ENCODE measurements at places on chromosomes 2 and 18.

GRCh38 chr2:237156857-237157779 lies 71.4 kb downstream of the COPS8 start:
- no peak for DNase-seq

- DNase-seq = no peak
Observed at GRCh38 chr2:165698444-165698884, 95.6 kb downstream of the GALNT3 start.

DNA sequence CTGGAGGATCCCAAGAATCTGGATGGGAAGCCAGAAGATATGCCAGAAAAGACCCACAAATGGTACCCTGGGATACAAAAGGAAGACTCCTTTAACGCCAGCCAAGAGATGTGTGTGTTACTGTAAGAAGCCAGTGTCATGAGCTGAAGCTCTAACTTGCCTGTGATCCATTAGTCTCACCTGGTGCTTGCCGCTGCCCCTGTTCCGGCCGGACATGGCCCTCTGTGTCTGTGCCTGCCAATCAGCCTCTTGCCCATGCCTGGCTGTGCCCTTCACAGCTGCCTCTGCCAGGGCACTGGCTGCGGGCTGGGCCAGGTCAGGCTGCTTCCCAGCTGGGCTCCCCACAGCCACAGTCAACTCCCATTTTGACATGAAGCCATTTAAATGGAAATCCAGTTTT lies 55.4 kb downstream of the POU3F3 start:
- no peak for DNase-seq

GRCh38 chr2:97067279-97068004 lies 27.2 kb downstream of the FAHD2B start:
- DNase-seq = no peak

- DNase-seq = no peak
Observed at GRCh38 chr2:75853436-75853835, 142.7 kb upstream of the GCFC2 start.

GRCh38 chr2:217208867-217209266 lies 349.0 kb upstream of the TNP1 start:
- DNase-seq = no peak

DNA sequence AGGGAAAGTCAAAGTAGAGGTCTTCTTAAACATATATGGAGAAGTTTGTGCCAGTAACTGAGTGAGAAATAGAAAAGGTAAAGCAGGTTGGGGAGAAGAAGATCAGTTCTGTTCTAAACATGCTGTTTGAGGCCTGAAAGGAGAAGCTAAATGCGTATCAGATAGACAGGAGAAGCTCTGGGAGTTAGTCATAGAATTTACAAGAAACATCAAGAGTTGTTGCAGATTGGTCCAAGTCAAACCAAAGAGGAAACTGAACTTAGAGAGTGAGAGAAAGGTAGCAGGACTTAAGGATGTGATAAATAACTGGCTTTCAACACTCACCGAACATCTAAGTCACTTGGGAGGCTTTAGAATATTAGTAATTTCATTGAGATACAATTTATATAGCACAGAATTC lies 29.2 kb upstream of the CERS6 start:
- no peak for DNase-seq

DNA sequence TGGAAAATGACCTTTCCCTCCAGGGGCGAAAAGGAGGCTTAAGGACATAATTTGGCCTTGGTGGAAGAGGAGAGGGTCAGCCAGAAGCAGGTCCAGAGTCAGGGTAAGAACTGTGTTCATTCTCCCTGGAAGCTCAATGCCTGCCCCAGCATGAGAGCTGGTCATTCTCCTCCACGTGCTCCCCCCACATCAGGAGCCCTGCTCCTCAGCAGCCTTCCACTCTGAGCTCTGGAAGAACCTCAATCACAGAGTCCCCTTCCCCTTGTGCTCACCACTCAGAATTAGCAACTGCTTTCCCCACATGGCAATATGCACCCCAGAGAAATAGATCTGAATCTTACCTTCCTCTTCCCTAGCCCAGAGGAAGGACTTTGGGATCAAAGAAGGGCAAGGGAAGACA lies 115.4 kb downstream of the TMEM200C start:
- DNase-seq = no peak

DNA sequence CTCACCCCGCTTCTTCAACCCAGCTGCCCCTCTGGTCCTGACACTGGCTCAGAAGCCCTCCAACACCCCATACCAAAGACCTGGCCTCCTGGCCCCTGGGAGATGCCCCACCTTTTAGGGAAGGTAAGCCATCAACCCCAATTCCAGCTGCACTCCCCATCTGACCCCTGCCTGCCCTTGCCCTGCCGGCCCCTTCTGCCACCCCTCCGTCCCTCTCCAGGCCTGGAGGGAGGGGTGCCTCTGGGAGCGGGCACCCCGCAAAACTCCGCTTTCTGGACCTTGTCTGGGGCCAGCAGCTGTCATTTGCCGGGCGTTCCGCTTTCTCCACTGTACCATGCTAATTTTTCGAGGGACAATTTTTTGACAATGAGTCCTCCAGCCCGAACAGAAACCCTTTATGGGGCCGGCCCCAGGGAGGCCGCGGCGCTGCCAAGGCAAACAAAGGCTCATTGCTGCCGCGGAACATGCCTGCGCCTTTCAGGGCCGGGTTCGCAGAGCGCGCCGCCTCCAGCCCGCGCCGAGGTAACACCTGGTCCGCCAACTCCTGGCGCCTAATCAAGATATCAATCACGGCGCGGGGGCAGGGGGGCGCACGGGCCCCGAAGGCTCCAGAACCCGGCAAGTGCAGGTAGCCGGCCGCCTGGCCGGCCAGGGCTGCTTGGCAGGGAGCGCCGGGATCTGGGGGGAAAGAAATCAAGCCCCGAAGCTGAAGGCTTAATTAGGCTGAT lies 96.0 kb downstream of the INHBB start:
- DNase-seq = no peak

DNA sequence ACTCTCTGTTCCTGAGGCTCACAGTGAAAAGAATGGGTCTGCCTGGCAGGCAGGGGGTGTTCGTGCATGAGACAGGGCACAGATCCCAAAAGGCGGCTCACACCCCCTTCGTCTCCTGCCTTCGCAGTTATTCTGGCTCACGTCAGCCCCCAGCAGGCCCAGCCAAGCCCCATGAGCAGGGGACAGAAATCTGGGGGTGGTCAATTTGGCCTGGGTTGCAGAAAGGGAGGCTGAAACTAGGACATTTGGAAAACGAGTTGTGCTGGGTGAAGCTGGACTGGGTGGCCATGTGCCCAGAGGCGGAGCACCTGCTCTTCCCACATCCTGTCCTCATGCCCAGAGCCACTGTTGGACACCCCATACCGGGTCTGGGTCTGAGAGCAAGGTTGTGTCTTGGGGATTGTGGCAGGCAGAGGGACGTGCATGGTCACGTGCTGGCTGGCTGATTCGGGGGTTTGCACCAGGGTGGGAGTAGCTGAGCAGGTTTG lies 99.0 kb upstream of the MCFD2 start:
- no peak for DNase-seq

- DNase-seq = no peak
Observed at GRCh38 chr2:208266553-208266893, 468 bp downstream of the PIKFYVE start.

DNA sequence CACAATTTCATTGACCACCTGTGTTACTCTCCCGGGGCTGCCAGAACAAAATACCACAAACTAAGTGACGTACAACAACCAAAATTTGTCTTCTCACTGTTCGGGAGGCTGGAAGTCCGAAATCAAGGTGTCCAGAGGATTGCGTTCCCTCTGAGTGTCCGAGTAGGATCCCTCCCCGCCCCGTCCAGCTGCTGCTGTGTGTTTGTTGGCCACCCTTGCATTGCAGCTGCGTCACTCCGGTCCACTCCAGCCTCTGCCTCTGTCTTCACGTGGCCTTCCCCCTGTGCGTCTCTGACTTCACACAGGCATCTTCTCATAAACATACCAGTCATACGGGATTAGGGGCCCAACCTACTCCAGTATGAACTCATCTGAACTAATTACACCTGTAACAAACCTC lies 251.8 kb upstream of the SMIM21 start:
- no peak for DNase-seq

DNA sequence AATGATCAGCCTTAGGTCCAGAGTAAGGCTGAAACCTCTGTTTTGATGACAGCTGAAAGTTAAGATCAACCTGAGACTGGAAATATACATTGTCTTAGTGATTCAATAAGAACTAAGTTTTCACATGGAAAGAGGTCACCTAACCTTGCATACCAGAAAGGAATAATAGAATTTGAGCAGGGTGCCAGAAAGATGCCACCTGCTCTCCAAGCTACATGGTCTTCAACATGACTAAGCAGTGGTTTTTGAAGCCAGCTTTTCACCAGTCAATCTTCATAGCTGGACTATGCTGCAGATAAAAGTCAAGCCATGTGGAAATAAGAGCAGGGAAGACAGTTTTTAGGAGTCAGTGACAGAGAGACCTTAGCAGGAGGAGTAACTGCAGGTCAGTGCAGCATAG lies 589.4 kb upstream of the SYT4 start:
- no peak for DNase-seq

GRCh38 chr18:70250781-70251180 lies 38.1 kb upstream of the SOCS6 start:
- no peak for DNase-seq

DNA sequence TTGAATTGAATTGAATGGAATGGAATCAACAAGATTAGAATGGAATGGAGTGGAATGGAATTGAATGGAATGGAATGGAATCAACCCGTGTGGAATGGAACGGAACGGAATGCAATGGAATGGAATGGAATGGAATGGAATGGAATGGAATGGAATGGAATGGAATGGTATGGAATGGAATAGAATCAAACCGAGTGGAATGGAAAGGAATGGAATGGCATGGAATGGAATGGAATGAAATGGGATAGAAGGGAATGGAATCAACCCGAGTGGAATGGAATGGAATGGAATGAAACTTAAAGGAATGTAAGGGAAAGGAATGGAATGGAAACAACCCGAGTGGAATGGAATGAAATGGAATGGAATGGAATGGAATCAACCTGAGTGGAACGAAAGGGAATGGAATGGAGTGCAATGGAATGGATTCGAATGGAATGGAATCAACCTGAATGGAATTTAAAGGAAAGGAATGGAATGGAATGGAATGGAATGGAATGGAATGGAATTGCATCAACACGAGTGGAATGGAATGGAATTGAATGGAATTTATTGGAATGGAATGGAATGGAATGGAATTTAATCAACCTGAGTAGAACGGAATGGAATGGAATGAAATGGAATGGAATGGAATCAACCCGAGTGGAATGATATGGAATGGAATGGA lies 1146.6 kb downstream of the RPIA start:
- no peak for DNase-seq

DNA sequence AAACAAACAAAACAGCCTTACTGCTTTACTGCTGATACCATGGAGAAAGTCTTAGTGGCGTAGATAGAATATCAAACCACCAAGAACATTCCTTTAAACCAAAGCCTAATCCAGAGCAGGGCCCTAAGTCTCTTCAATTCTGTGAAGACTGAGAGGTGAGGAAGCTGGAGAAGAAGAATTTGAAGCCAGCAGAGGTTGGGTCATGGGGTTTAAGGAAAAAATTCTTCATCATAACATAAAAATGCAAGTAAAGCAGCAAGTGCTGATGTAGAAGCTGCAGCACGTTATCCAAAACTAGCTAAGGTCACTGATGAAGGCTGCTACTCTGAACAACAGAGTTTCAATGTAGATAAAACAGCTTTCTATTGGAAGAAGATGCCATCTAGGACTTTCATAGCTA lies 77.1 kb downstream of the MTA3 start:
- DNase-seq = no peak

DNA sequence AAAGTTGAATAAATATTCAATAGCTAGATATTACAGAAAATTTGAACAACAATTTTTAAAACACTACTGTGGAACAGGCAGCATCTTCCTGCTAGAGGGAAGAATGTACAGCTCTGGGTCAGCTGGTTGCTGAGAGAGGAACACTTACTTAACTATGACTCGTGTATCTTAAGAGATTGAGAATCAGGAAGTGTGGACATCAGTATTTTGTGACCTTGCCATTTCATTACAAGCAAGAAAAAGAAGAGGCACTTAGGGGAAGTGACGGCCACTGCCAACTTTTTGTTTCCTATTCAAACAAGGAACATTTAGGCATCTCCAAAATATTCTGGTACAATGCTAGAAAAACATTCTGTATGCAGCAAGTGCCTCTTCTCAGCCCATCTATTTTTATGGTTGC lies 45.9 kb downstream of the ITPRID2 start:
- DNase-seq = no peak

GRCh38 chr2:238489896-238490295 lies 63.2 kb downstream of the ASB1 start:
- no peak for DNase-seq

DNA sequence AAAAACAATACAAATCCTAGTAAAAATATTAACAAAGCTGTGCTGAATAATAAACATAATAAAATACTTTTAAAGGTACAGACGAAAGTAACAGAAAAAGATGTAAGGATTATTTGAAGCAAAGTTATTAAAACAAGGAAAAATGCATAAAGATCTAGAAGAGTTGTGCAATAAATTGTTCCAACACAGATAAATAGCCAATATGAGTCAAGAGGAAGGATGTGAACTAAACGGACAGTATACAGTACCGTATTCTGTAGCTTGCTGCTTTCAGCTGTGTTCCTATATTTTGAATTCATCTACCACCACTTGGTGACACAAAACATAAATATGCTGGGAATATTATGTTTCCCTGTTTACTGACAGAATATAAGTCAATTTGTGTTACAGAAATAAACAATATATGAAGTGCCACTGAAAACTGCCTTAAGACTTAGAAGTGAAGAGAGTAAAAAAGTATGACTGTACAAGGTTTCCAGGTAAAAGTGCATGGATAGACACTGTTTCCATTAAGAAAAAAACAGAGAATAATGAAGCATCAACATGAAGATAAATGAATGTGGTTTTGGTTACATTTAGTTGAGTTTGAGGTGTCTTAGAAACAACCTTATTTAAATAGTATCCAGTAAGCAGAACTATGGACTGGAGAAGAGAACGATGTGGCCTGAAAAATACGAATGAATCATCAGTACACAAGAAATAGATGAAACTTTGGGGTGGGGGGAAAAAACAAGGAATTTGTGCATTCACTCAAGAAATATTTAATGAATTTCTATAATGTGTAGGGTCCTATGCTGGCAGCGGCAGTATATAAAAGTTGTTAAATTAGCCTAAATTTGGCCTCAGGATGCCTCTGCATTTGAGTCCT lies 13.1 kb downstream of the PPP3R1 start:
- DNase-seq = no peak

DNA sequence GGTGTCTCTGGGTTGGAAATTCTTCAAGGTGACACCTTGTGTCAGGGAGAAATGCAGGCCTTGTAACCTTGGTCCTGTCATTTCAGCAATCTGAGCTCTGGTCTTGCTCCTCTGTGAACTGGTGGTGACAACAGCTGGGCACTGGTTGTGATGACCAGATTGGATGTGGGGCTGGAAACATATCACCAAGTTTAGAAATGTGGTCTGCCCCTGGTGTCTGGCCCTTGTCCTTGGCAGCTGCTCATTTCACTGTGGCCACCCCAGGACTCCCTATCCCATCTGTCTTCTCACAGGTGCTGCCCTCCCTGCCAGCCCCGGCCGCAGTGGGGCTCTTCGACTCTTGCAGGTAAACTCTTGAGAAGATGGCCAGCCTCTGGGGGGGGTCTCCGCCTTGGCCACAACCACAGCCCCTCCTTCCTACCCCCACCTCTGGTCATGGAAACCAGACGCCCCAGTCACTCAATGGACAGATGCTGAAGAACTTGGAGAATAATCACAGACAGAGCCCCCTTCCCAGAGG lies 20.7 kb downstream of the SIX3 start:
- DNase-seq = no peak

GRCh38 chr2:189137519-189137918 lies 42.0 kb downstream of the COL5A2 start:
- DNase-seq = no peak
